Activated B cell treated with CpG ODN at 0.5 μM for 24 hours (primary cell): ENCODE measurements at places on chromosomes 4 and X. TPM values are rescaled to one million over a fixed set of nuclear protein-coding genes. Genes with fewer than 3 reads are reported as not detected.

DNA sequence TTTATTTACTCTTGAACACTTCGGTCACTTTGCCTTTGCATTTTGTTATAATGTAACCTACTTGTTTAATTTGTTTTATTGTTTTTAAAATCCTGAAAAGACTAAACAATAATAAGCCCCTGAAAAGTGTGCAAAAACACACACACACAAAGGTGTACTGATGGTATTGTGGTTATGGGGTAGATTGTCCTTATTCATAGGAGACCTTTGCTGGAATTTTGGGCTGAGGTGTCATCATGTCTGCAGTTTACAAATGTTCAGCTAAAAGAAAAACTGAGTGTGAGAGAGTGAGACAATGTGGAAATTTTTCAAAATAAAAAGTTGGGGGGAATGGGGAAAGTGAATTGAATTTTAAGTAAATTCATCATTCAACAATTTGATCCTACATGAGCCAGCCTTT is 174.9 kb downstream of the QDPR start:
- no peak for DNase-seq
- H3K27ac ChIP-seq, result no peak overlapping the region
- no peaks in the 10 kb centered on the region for H3K27me3 ChIP-seq
- no peaks in the 10 kb centered on the region for H3K36me3 ChIP-seq
- H3K4me1 ChIP-seq, result no peaks in the 10 kb centered on the region

- no peaks in the 10 kb centered on the region for H3K4me1 ChIP-seq
- no peak for DNase-seq
- H3K4me3 ChIP-seq, result no peak overlapping the region
- H3K27ac ChIP-seq, result no peak overlapping the region
Observed at GRCh38 chr4:23163647-23164436, 471.1 kb downstream of the GBA3 start.

GRCh38 chrX:11444052-11444451 is 150.8 kb downstream of the AMELX start:
- no peak for DNase-seq
- no peak overlapping the region for H3K27ac ChIP-seq
- H3K4me1 ChIP-seq, result no peaks in the 10 kb centered on the region

GRCh38 chr4:84470204-84470785 is 28.8 kb downstream of the NKX6-1 start:
- no peak overlapping the region for H3K27ac ChIP-seq
- DNase-seq, result no peak
- no peak overlapping the region for H3K4me3 ChIP-seq

DNA sequence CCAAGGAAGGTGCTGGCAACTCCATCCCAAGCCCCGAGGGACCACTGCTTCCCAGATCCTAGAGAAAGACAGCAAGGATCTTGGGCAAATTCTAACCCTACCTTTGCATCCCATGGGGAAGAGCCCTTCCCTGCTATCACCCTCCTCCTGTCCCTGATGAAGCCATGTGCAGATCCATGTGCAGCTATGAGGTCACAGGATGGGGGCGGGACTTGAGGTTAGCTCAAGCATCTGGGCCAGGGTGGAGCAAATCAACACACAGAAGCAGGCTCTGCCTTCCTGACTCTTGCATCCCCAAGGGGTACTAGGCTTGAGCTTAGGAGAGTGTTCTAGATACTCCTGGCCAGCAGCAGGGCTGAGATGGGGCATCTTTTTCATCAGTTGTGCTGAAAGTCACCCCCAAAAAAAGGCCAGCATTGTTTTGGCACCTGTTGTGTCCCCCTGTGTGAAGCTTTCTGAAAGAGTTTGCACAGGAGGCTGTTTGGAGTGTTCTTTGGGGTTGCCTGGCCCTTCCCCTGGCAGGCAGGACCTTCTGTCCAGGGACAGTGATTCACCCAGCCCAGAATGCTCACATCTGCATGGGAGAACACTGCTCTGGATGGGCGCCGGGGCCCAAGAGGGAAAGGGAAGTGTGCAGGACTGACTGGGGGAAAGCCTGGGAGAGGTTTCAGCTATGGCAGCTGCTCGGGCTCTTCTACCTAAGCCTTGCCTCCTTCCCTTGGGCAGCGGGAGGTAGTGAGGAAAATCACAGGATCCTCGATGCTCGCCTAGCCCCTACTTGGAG is 50.8 kb downstream of the PRPS1 start:
- H3K27me3 ChIP-seq, result no peaks in the 10 kb centered on the region
- no peaks in the 10 kb centered on the region for H3K36me3 ChIP-seq
- peak; percentile 22 for DNase-seq
- H3K4me1 ChIP-seq, result peaks cover 57% of the 10 kb centered on the region

GRCh38 chrX:16585486-16586376 is 64.2 kb upstream of the S100G start:
- H3K4me1 ChIP-seq, result no peaks in the 10 kb centered on the region
- DNase-seq, result no peak
- H3K36me3 ChIP-seq, result peaks cover 17% of the 10 kb centered on the region
- H3K27ac ChIP-seq, result no peak overlapping the region
- no peaks in the 10 kb centered on the region for H3K27me3 ChIP-seq

DNA sequence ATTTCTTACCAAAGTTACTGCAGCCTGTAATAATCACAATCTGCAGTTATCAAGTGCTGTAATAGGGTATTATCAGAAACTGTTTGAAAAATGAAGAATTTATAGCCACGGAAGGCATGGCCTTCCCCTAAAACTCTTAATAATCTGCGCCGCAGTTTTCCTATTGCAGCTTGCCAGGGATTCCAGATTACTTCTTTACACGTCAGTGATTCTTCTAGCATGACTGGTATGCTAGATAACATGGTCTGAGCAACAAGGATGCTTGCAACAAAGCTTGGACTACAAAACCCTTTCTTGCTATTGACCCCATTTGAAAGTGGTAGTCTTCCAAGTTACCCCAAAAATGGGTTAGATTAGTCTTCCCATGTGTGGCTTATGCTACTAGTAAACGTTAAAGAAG is 47.2 kb upstream of the GK2 start:
- no peak for DNase-seq
- H3K27ac ChIP-seq, result no peak overlapping the region
- no peaks in the 10 kb centered on the region for H3K4me1 ChIP-seq

- no peak overlapping the region for H3K27ac ChIP-seq
- no peaks in the 10 kb centered on the region for H3K36me3 ChIP-seq
- DNase-seq, result no peak
- H3K27me3 ChIP-seq, result no peaks in the 10 kb centered on the region
Observed at GRCh38 chrX:6002056-6002455, 226.6 kb downstream of the NLGN4X start.

DNA sequence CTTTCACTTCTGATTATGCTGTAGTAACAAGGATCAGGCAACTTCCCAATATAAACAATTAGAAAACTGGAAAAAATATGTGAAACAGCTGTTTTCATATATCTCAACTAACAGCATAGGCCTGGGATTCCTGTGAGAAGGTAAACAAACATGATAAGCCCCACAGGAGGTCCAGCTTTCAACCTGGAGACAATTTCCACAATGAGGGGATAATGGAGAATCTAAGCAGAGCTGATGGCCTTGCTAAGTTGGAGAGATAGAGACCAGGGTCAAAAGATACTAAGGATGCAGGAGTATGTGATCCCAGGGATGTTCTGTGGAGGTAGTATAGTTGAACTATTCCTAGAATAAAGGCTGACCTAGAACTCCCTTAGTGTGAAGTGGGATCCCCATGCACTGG is 452.3 kb upstream of the ACTRT1 start:
- DNase-seq, result no peak
- H3K4me1 ChIP-seq, result no peaks in the 10 kb centered on the region
- no peak overlapping the region for H3K27ac ChIP-seq
- no peak overlapping the region for H3K4me3 ChIP-seq

TMEM47 gene
- not detected in 2 replicates for total RNA-seq
